IPS-NIHi11 (cell line): ENCODE measurements at places on chromosomes 5 and 9.
A peak's percentile ranks its signal among the peaks of the same experiment; 100 is the strongest.

- DNase-seq = peak; percentile 66
These were observed 517 bp downstream of the KCNN2 start for GRCh38 chr5:114362197-114362976.

- no peak for DNase-seq
These were observed 26.7 kb downstream of the EXD3 start for GRCh38 chr9:137396227-137396626.

DNA sequence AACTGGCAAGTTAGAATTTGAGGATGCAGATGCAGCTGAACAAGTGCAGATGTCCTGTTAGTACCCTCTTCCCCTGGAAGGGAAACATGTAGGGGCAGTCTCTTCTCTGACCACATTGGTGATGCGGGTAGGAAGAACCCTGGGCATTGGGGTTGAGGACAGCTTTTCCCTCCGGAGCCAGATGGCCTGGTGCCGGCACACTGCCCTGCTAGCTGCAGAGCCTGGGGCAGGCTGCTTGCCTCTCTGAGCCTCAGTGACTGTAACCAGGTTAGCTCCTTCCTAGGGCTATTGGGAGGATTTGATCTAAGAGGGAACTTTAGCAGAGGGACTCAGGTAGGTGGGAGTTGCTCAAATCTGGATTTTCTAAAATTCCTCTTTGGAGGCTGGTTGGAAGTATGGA lies 148.4 kb downstream of the HSPA4 start:
- DNase-seq = no peak

DNA sequence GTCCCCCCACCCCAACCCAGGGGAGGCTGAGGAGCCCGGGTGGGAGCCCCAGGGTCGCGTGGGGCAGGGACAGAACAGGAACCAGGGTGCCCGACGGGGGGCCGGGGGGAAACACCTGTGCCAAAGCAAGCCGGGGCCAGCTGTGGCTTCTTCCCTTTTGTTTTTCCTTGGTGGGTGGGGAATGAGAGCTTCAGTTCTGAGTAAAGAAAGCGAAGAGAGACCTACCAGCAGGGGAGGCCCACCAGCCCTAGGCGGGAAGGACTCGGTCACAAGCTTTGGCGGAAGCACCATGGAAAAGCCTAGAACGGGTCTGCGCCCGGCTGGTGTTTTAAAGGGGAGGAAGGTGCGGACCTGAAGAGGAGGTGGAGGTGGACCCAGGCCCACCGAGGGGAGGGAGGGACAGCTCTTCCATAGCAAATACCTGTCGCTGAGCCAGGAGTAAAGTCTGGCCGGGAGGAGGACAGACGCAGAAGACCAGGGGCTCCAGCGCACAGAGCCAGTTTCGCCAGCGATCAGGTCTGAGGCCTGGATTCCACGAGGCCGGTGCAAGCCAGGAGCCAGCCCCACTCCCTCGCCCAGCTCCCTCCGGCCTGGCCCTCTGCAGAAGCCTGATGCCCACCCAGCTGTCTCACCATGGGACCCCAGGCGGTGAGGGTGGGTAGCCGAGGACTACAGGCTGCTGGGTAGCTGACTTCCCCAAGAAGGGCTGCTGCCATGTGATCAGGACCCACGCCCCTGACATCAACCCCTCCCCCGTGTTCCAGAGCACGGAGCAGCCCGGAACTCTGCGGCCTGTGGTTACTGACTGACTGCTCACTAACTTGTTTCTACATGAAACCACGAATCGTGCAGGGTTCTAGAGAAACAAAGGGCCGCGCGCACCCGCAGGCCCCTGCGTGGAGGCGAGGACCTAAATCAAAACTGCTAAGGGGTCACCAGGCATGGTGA lies 849 bp upstream of the MGAT1 start:
- peak; percentile 47 for DNase-seq

- DNase-seq = no peak
These were observed 242.4 kb upstream of the PCSK5 start for GRCh38 chr9:75648034-75648433.

DNA sequence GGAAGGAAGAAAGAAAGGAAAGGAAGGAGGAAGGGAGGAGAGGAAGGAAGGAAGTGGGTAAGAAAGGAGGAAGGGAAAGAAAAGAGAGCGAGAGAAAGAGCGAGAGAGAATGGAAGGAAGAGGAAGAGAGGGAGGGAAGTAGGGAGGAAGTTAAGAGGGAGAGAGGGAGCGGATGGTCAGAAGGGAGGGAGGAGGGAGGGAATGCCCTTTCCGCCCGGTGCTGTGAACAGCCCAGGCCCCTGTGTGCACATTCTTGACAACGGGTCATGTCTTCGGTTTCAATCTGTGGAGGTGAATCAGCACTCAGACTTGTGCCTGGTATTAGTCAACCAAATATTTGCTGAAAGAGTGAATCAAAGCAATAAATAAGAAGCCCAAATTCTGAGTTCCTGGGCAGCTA lies 39.2 kb downstream of the PRUNE2 start:
- DNase-seq = peak; percentile 26

- no peak for DNase-seq
These were observed 31.7 kb downstream of the UGCG start for GRCh38 chr9:111928359-111928720.

GRCh38 chr5:59412428-59412827 lies 481.1 kb downstream of the PDE4D start:
- DNase-seq = no peak

DNA sequence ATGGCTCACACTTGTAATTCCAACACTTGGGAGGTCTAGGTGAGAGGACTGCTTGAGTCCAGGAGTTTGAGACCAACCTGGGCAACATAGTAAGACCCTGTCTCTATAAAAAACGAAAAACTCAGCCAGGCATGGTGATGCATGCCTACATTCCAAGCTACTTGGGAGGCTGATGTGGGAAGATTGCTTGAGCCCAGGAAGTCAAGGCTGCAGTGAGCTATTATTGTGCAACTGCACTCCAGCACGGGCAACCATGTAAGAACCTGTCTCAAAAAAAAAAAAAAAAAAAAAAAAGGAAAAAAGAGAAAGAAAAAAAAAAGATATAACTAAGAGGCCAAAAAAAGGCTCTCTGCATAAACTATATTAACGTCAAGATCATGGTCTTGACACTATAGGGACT lies 27.3 kb downstream of the GIN1 start:
- no peak for DNase-seq

- DNase-seq = no peak
These were observed 647.0 kb downstream of the EFNA5 start for GRCh38 chr5:107023732-107024131.
